ENCODE measurements at places on chromosomes 6 and 20.

- no peak for DNase-seq
Measured at GRCh38 chr6:169366258-169366901, 112.7 kb upstream of the THBS2 start.

DNA sequence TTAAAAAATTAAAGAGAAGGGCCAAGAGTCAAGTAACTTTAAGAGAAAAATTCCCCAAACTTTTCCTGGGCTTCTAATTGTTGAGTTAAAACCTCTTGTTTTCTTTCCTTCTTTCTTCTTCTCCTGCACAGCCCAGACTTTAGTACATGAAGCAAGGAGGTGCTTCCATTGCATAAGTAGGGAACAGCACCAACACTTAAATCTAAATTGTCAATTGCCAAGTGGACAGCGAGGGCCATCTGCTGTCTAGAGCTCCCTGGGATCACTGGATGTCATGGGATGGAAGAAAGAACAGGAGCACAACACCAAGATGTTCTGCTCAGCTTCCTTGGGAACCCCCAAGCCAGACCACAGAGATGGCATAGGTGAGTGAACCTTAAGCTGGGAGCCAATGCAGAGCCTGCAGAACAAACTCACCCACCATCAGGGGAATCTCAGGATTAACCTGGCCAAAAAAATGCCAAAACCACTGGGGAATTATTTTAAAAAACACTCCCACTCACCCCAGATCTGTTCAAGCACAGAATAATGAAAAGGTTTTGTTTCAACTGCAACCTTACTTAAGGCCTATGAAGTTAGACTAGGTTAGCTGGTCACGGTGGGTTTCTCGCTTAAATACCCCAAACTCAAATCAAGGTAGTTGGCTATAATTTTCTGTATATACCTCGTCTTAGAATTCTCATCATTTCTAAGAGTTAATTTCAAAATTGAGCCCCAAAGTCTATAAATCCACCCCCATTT is 67.8 kb downstream of the TNFRSF21 start:
- DNase-seq: no peak

DNA sequence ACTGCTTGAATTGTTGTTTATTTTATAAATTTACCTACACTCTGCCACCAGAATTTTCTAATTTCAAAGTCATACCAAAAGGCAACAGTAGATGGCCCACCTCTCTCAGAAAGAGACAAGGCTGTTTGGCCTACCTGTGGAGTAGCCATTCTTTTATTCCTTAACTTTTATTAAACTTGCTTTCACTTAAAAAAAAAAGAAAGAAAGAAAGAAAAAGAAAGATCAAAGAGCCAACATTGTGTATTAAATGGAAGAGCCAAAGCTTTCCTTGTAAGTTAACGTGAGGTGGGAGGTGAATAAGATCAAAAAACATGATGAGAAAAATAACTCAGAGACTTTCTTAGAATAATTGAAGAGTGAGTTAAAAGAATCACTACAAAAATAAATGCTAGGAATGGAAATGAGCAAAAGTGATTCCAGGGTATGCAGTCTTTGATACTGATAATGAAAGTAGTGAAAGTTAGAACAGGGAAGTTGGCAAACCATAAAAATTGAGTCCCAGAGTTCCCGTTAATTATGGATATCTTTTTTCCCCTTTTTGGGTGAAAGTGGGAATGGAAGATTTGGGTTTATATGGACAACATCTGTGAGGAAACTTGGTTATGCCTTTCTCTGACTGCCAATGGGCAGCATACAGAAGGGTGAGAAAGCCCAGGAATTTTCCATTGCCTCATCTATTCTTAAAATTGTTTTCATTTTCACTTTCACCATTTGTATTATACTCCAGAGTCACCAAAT is 35.9 kb upstream of the MYB start:
- peak; percentile 17 for DNase-seq

GRCh38 chr20:49808753-49809152 is 3.9 kb upstream of the SLC9A8 start:
- no peak for DNase-seq

DNA sequence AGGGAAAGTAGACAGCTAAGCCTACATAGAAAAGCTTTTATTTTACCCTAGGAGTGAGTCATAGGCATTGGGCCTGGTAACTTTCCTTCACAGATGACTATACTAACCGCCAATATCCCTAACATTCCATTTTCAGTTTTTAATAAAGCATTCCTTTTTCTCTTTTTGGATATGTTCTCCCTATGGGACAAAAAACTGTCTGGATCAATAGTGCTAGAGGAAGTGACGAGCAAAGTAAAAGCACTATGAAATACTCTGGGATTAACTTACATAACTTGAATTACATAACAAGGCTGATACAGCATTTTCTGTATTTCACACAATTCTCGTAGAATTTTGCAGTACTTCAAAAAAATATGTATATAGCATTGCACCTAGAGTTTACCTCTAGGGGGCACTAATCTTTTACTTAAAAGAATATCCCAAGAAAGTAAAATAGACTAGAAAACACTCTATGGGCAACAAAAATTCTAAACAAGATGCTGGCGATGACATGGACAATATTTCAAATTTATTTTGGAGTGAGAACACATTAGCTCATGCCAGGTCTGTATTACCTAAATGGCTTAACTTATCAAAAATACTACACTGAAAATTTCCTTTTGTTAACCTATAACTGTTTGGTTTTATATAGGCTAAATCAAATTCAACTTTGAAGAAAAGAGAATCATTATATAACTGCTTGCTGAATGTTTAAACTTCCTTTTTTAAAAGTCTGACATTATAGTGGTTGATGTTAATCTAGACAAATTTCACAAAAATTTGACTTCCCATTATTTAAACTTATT is 66.3 kb upstream of the DST start:
- DNase-seq: no peak

DNA sequence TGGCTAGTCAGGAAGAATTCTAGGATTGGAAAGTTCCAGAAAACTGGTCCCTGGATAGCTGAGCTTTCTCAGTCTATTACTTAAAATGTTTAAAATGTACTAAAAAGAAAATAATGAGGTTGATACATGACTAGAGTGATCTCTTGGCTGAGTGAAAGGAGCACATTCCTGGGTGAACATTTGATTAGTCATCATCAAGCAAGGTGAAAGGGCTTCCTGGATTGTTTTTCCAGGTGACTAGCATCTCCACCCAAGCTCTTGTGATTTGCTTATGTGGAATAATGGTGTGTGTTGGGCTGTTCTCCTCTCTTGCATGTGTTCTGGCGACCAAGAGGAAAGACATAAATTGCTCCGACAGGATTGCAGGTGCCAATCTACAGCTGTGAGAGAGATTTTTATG is 42.9 kb downstream of the PKIB start:
- no peak for DNase-seq

GRCh38 chr20:52859156-52859876 is 112.8 kb upstream of the TSHZ2 start:
- no peak for DNase-seq

DNA sequence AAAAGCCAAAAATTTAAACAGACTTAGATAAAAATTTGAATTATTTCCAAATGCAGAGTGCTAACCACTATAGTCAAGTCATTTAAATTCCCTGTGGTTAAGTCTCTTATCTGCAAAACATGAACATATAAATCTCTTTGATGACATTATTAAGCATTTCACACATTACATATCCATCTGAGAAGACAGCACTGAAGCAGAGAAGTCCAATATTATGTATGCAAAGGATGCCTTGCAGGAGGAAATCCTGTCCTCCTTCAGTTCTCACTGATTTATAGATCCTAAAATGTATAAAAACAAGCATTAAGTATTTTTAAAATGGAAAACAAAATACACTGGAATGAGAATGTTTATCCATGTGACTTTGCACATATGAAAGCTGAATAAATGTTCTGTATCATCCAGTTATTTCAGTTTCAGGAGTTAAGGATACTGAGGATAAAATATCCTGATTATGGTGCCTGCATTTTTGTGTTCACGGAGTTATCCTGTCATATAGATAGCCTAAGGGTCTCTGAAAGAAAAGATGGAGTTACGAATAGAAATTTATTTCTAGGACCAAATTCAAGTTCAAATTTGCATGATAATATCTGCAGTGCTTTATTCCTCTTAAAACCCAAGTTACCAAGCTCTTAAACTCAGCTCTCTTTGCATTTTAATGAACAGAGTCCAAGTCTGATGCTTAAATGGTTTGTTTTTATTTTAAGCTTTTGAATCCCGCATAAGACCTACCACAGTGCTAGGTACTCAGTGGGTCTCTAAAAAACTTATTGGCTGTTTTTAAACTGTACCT is 145.4 kb downstream of the PRKN start:
- no peak for DNase-seq

GRCh38 chr6:148835920-148836441 is 89.2 kb downstream of the UST start:
- no peak for DNase-seq

GRCh38 chr6:2843138-2843740 is 1.6 kb upstream of the SERPINB1 start:
- no peak for DNase-seq

DNA sequence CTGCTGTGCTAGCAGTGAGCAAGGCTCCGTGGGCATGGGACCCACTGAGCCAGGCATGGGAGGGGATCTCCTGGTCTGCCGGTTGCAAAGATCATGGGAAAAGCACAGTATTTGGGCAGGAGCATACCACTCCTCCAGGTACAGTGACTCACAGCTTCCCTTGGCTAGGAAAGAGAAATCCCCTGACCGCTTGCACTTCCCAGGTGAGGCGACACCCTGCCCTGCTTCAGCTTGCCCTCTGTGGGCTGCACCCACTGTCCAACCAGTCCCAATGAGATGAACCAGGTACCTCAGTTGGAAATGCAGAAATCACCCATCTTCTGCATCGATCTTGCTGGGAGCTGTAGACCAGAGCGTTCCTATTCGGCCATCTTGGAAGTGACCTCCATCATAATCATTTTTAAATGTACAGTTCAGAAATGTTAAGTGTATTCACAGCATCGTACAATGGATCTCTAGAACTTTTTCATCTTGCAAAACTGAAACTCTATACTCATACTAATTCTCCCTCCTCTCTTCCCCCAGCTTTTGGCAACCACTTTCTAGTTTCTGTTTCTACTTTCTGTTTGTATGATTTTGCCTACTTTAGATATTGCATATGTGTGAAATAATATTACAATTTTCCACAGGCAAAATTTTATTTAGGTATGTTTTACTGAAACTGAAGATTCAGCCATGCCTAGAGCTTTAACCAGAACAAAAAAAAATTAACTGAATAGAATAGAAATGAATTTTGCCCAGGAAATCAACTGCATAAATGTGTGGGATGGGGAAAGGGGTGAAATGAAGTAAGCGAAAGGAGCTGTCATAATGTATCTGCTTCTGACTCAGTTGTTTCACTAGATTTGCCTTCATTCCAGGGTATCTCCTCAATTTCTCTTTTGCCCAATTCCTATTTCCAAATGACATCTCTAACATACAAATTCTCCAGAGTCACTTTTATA is 100.0 kb downstream of the RWDD2A start:
- DNase-seq: no peak

GRCh38 chr6:2695454-2696095 is 55.1 kb downstream of the MYLK4 start:
- DNase-seq: no peak

Data from CD8-positive, alpha-beta memory T cell (primary cell).